ENCODE measurements at places on chromosomes 4 and X.

- DNase-seq: no peak
Measured at GRCh38 chr4:120692964-120693363, 229.6 kb downstream of the PRDM5 start.

GRCh38 chr4:17550549-17550948 is 26.4 kb upstream of the LAP3 start:
- DNase-seq: no peak

GRCh38 chrX:154396973-154397887 is 947 bp upstream of the RPL10 start:
- no peak for DNase-seq

- DNase-seq: no peak
Measured at GRCh38 chr4:14856934-14857235, 145.4 kb upstream of the CPEB2 start.

DNA sequence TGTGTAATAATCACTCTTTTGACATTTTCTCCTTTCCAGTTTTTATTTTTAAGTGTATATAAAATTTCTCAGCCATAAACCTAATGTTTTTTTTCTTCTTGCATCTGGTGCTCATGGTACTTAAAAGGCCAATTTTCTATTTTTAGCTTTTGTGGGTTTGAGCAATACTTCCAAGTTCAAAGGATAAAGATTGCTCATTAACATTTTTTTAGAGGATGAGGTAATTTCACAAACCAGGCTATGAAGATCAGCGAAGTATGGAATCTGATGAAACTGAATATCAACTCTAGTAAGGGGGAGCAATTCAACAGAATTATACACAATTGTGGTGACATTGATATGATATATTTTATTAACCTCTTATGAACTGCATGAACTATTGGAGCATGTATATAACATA is 25.8 kb upstream of the KLHL34 start:
- no peak for DNase-seq

- DNase-seq: no peak
Measured at GRCh38 chrX:331151-331824, 12.7 kb upstream of the GTPBP6 start.

GRCh38 chrX:55488593-55489313 is 895 bp downstream of the USP51 start:
- peak; percentile 25 for DNase-seq

GRCh38 chr4:141686879-141687278 is 50.5 kb downstream of the IL15 start:
- DNase-seq: no peak

DNA sequence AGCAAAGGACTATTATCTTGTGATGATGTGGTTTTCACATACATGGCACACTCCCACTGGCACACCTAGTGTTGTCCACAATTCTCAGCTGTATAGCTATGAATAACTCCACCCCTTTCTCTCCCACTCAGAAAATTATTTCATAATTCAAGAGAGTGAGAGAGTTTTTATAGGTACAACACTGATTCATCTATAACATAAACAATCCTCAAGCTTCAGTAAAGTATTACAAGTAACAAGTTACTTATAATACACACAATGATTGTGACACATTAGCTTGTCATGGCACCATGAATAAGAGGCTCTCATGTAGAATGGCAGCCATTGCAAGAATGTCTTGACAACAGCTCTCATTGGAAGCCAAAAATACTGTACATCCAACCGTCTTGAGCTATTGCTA is 43.9 kb downstream of the RAB40A start:
- DNase-seq: no peak

DNA sequence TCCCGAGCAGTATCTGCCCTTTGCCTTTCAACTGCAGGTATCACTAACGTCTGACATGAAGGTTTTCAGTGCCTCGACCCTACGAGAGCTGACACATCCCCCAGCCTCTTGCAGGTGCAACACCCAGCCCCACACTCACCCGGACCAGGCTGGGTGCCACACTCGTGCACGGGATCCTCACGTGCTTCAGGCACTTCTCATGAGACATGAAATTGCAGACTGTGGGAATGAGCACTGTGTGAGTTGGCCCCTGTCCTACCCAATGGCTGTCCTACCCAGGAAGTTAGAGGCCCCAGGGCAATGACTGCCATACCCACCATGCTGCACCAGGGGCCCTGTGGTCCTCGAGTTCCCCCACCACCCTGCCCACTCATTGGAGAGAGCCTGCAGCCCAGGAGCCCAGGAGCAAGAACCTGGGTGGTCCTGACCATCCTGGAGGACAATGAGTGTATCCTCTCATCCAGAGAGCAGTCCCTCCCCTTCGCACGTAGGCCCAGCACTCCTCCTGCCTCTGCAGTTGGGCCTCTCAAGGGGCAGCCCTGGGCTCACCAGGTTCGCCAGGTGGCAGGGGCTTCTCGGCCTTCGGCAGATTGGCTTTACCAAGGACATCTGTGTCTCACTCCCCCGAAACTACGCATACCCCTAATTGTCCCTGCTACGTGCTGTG is 2.4 kb downstream of the DGKQ start:
- no peak for DNase-seq

- DNase-seq: no peak
Measured at GRCh38 chrX:11423362-11423818, 130.2 kb downstream of the AMELX start.

DNA sequence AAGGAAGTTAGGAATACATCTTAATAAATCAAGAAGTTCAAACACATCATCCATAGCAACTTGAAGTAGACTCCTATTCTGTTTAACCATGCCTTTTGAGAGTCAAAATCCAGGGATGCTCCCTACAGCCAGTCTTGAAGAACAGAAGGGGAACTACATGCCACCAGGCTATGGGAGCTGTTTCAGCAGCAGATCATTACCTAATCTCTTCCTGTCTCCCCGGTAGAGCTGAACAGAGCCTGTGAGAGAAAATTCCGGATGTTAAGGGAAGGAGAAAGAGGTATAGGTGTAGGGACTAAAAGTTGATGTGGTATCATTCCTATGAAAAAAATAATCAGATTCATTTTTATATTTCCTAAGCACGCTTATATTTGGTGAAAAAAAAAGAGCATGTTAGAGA is 352.2 kb downstream of the SPRY1 start:
- DNase-seq: no peak

DNA sequence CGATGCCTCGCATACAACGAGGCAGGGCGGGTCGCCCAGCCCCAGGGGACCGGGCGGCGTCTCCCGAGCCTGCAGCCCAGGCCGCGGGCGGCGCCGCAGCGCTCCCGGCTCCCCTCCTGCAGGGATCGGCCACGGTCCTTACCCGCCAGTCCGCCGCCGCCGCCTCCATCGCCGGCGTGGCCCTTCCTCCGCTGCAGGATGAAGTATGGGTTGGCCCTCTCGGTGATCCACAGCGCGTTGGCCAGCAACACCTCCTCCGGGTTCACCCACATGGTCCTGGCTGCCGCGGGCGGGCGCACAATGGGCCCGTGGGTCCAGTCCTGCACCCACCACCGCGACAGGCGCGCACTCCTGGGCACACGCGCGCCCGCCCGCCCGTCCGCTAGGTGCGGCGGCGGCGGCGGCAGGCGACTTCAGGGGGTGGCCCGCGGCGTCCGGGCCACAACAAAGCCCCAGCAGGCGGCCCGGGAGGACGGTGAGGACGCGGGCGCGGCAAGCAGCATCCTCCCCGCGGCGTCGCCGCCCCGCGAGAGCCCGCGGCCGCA is 339 bp downstream of the TBC1D9 start:
- no peak for DNase-seq

GRCh38 chr4:140094438-140095420 is 59.3 kb downstream of the MAML3 start:
- no peak for DNase-seq

- no peak for DNase-seq
Measured at GRCh38 chrX:71652405-71652804, 14.9 kb upstream of the LOC101059915 start.

DNA sequence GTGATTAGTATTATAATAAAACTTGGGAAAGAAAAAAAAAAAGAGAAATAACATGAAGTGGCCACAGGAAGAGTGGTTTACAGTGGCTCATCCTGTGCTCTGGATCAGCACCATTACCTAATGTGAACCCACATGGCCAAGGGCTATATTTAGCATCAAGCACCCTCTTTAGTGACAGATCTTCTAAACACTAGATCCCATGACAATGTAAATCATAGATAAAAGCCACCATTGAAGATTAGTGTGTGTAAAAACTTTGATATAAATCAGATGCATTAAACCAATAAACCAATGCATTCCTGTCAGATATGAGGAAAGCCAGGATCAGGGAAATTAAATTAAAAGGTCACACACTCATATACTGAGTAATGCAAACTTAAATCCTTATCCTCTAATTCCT is 400.6 kb upstream of the MAGEB18 start:
- DNase-seq: no peak

All from omental fat pad (tissue), 4 donors.